ENCODE measurements at places on chromosomes 2 and 18.

DNA sequence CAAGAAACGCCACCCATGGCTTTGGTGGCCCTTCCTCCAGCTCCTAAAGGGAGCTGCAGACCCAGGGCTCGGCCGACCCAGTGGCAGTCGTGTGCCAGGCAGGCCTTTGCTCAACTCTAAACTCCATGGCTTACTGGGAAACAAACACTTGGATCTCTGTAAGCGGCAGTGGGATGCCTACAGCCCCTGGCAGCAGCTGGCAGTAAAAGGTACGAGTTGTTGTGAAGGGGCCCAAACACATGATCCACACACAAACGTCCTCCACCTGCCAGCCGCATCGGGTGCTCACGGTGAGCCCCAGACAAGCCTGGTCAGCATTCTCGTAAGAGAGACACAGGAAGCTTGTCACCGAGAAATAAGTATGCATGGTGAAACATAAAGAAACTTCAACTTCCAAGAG lies 214.9 kb downstream of the MGAT5 start:
- DNase-seq = no peak

DNA sequence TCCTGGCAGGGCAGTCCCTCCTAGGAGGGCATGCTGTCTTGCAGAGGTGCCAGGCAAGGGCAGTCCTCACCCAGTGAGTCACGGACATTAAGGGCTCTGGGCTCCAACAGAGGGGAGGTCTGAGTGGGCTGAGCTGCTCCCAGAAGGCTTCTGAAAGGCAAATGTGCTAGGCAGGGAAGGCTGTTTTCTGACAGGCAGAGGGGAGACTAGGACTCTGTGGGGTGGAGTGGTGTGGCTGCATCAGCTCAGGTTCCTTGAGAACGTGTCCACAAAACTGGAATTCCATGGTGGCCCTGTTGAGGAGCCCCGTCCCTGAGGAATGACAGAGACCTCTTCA lies 283.5 kb downstream of the MYCN start:
- DNase-seq = no peak

- DNase-seq = no peak
Measured at GRCh38 chr18:11495441-11495840, 114.0 kb upstream of the SLC35G4 start.

GRCh38 chr2:18046017-18046416 lies 167.6 kb downstream of the KCNS3 start:
- DNase-seq = no peak

- DNase-seq = no peak
Measured at GRCh38 chr2:66463206-66463755, 28.4 kb downstream of the MEIS1 start.

DNA sequence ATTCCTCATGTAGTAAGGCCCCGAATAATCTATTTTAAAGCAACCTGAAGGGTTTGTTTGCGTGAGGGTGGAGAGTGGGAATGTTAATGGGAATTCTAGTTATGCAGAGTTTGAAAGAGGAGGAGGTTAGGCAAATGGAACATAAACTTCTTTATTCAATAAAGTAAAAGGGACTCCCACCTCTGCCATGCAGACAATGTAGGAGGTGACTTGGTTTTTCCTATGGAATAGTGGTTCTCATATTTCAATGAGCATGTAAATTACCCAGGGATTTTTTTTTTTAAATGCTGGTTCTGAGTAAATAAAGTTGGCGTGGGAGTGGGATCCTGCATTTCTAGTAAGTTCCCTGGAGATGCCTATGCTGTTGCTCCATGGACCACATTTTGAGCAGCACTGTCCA lies 367.9 kb downstream of the THSD7B start:
- no peak for DNase-seq

DNA sequence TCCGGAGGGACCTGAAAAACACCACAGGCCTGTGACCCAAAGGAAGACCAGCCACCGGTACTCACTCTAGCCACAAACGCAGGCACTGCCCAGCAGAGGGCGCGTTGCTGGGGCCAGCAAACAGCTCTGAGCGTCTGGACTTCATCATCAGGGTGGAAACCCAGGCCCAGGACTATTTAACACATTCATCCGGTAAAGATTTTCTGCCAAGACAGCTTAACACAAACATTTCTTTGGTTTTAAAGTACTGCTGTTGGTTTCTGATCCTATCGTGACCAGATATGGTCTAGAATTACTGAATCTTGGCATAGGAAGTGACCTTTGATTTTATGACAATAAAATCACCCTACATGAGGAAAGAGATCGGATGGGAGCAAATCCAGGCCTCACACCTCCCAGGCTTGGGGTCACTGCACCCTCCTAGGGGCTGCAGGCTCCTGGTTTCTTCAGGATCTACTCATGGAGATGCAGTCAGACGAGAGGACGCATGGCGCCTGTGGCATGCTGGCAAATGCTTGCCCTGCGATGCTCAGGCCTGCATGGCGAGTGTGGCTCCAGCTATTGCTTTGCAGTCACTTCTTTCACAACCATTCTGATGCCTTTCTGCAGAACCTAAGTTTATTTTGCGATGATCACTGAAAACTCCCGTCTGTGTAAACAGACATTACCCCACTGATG lies 130.4 kb downstream of the COL4A4 start:
- DNase-seq = peak; percentile 51
